ENCODE measurements at places on chromosomes 6 and 20. TPM values are rescaled to one million over a fixed set of nuclear protein-coding genes. Genes with fewer than 3 reads are reported as not detected.

GRCh38 chr6:145602726-145603326, 132.5 kb downstream of the EPM2A start:
- no peak for DNase-seq

The NR2E1 gene
- not detected for total RNA-seq

GRCh38 chr6:157613011-157613522, 210.0 kb upstream of the SNX9 start:
- no peak for DNase-seq

DNA sequence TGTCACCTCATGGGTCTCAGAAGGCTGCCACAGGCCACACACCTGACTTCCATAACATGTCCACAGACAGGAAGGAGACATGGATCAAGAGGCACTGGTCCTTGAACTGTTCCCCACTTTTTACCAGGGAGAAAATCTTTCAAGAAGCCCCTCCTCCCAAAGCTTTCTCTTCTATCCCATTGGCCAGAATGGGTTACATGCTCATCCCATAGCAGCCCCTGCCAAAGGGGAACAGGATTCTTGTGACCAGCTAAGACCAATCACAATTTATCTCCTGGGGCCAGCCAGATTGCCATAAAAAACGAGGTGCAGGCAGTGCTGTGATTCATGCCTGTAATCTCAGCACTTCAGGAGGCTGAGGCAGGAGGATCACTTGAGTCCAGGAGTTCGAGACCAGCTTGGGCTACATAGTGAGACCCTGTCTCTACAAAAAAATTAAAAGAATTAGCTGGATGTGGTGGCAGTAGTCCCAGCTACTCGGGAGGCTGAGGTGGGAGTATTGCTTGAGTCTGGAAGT, 59.4 kb downstream of the TMEM242 start:
- DNase-seq = no peak

DNA sequence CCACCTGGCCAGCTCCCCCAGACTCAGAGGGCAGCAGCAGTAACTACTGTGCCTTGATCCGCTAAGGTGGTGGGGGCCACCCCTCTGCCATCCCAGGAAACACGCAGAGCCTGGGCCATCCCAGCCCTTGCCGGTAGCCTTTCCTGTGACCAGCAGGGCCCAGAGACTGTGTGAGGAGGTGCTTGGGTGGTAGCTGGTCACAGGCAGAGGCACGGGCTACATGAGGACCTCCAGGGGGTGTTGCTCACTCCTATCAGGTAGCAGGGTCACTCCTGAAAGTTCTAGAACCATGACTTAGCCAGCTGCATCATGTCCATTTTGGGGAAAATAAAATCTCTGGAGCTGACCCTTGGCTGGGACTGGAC, 22.8 kb downstream of the PCMTD2 start:
- DNase-seq = no peak

DNA sequence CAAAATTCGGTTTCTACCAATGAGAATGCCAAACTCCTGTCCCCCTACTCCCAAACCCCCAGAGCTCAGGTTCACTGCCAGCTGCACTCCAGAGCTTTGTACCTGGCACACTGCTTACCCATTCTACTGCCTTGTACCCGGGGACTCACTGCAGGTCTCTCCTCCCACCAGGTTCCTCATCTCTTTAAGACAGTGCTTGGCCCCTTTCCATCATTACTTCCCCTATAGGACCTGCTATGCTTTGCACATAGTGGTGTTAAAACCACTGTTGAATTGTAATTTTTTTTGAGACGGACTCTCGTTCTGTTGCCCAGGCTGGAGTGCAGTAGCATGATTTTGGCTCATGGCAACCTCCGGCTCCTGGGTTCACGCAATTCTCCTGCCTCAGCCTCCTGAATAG, 25.9 kb downstream of the LYRM4 start:
- no peak for DNase-seq

The GPX6 gene
- not detected for total RNA-seq

The ZSWIM3 gene
- total RNA-seq = 3.7 TPM

DNA sequence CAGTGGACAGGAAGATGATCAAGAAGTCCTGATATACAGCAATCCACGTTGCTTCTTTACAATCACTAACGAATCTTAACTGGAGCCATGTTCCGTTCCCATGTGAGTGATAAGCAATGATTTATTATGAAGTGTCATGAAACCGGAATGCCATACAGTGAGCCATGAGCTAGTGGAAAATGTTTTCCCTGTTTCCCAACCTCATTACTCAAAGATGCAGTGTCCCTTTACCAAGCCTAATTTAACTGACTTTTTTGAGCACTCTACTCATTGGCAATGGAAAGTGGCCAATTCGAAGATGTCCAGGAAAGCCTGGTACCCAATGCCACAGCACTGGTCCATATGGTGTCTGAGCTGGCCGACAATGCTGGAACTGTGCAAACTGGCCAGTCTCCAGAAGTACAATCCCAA, 148.3 kb downstream of the ZNF217 start:
- DNase-seq = no peak

DNA sequence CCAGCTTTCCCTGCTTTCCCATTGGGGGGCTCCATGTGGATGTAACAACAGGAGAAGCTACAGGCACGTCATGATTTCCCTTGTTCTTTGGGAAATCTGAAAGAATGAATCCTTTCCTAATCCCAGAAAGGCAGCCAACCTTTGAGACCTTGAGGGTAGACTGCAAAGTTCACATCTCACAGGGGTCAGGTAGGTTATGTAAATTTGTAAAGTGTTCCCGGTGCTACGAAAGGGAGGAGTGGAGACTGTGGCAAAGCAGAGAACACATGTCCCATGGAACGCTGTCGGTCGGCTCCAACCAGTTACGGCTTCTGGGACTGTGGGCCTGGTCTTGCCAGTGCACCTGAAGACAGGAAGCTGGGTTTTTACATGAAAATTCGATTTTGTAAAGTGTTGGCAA, 85.1 kb downstream of the RSPH3 start:
- DNase-seq = no peak

DNA sequence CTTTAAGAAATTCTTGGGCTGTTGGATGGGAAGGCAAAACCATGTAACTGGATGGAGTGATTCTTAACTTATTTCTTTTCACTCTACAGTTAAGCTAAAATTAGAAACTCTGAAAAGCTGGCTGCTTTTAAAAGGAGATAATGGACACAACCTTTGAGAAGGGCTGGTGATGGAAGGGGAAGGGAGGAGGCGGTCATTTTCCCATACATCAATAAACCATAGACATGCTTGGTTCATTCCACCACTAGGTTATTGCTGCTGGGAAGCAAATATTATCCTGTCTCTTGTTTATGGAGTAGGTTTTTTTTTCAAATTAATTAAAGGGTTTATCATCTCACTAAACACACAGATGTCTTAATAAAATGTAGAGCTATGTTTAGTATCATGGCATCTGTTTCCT, 76.2 kb downstream of the PLCB1 start:
- no peak for DNase-seq

DNA sequence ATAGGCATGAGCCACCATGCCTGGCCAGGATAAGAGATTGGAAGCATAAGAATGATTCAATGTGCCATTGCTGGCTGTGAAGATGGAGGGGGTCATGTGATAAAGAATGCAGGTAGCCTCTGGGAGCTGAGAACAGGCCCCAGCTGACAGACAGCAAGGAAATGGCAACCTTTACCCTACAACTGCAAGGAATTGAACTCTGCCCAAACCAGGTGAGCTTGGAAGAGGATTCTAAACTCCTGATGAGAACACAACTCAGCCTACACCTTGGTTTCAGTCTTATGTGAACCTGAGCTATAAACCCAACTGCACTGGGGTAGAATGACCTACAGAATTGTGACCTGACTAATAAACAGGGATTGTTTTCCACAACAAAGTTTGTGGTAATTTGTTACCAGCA, 82.0 kb upstream of the AKIRIN2 start:
- DNase-seq = no peak

DNA sequence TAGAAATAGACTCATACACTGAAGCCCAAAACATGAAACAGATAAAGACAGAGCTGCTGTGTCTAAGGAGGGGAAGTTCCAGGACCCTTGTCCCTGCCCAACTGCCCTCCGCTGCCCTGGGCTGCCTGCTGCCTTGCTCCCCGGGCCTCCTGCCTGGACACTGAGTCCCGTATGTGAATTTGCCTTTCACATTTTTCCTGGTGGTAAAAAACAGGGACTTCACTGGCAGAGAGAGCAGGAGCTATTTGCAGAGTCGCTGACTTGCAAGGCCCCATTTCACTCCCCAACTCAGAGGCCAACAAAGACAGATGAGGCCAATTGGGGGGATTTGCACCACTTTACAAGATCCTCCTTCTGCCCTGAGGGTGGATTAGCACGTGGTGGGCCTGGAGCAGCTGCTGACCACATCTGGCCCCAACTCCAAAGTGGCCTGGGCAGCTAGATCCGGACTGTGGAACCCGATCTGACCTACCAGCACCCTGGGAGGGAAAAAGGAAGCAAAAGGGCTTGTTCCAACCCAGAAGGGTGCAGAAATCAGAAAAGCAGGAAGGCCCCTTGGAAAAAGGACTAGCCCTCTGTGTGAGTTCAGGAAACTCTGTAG, 61.4 kb downstream of the NOL4L start:
- no peak for DNase-seq
